ENCODE measurements at places on chromosomes 16 and 17.

DNA sequence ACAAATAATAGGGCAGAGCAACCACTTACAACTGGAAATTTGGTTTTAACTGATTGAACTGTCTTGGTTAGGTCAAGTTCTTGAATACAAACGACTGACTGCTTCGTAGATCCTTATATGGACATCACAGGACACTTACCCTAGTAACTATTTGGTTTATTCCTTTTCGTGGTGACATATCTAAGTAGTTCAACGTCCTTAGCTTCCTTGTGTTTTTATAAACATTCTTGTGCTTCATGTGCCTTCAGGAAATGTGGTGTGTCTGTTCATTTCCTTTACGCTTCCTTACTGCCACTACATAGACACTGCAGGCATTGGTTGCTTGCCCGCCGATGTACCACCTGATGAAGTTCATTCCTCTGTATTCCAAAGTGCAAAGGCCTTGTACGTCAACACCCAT, 59.3 kb downstream of the USP10 start:
- DNase-seq = peak; percentile 51

GRCh38 chr17:4834681-4835020, 1.5 kb downstream of the MINK1 start:
- no peak for DNase-seq

DNA sequence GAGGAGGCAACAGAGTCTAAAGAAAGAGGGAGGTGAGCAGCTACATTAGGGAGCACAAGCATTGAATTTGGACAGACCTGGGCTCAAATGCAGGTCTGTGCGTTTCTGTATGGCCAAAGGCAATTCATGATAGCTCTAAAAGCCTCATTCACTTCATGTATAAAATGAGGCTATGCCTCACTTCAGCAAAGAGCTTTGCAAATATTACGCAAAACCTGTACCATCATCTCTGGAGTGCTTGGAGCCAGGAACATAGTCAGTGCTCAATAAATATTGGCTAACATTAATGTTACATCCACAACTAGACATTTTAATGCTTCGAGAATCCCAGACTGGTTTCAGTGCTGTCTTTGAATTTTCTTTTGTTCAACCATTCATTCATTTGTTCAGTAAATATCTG, 254.7 kb upstream of the CDH11 start:
- no peak for DNase-seq

GRCh38 chr16:1543085-1543896, 9.8 kb downstream of the TMEM204 start:
- DNase-seq = peak; percentile 49

GRCh38 chr17:51362811-51363585, 102.7 kb downstream of the UTP18 start:
- DNase-seq = no peak

GRCh38 chr17:75592348-75593020, 4.9 kb downstream of the MYO15B start:
- no peak for DNase-seq

GRCh38 chr17:5429191-5429887, 9.4 kb downstream of the RPAIN start:
- no peak for DNase-seq

Measured in activated CD4-positive, alpha-beta T cell treated with anti-CD3 and anti-CD28 coated beads, Interleukin-2, amount 50 U/mL, for 1 hour (primary cell).